A549 treated with DMSO at 1 μM for 4 hours (cell line): ENCODE measurements at places on chromosomes 5 and 9. TPM values are rescaled to one million over a fixed set of nuclear protein-coding genes. Genes with fewer than 3 reads are reported as not detected.

Gene ZDHHC12
- total RNA-seq = 66.4 to 91.1 TPM (median 77.5 TPM) in 5 replicates

Gene C7
- not detected in 5 replicates for total RNA-seq

Gene SPATA31A3
- not detected in 5 replicates for total RNA-seq

Gene FAM81B
- total RNA-seq = not detected in 5 replicates

Gene OTP
- total RNA-seq = 0.06 to 0.08 TPM (median 0.08 TPM) in 5 replicates

Gene CTXN3
- total RNA-seq = not detected in 5 replicates
